ENCODE measurements at places on chromosomes 3 and 15. TPM values are rescaled to one million over a fixed set of nuclear protein-coding genes. Genes with fewer than 3 reads are reported as not detected.
A peak's percentile ranks its signal among the peaks of the same experiment; 100 is the strongest.

DNA sequence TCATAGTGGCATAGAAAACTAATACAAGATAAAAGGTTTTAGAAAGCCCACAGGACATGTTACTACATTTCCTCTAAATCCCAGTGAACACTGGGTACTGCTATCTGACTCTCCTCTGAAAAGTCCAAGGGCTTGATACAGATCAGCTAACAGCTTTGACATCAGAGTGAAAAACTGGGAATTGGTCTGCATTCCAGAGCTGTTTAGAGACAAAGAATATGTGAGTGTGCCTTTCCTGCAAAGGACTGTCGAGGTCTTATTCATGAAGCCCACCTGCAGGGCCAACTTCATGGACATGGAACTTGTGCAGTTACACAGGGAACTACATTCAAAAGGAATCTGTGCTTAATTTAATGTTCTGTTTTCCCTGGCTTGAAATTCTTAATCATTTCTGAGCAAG, 5.2 kb upstream of the TMCO5A start:
- DNase-seq, result no peak

- DNase-seq, result no peak
These were observed 112.4 kb upstream of the SPATA16 start for GRCh38 chr3:173253471-173253870.

- no peak for DNase-seq
These were observed 272.0 kb downstream of the XXYLT1 start for GRCh38 chr3:194998948-194999347.

- DNase-seq, result no peak
These were observed 3.4 kb upstream of the SNX22 start for GRCh38 chr15:64148168-64148567.

DNA sequence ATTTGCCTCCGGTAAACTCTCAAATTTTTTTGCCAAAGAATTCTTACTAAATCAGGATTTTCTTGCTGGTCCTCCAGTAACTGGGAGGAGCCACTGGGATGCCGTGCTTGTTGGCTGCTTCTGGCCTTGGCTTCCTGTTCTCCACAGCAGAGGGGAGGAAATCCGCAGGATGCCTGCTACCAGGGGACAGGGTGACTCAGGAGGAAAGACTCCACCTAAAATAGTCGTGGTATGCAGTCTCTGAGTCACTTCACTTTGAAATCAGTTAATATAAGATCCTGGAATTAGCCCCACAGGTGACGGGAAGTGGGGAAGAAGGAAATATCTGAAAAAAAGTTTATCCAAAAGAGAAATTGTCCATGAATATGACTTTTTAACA, 6.5 kb upstream of the TM4SF18 start:
- peak; percentile 99 for DNase-seq

- DNase-seq, result no peak
These were observed 510.8 kb downstream of the SHQ1 start for GRCh38 chr3:72337480-72337855.

DNA sequence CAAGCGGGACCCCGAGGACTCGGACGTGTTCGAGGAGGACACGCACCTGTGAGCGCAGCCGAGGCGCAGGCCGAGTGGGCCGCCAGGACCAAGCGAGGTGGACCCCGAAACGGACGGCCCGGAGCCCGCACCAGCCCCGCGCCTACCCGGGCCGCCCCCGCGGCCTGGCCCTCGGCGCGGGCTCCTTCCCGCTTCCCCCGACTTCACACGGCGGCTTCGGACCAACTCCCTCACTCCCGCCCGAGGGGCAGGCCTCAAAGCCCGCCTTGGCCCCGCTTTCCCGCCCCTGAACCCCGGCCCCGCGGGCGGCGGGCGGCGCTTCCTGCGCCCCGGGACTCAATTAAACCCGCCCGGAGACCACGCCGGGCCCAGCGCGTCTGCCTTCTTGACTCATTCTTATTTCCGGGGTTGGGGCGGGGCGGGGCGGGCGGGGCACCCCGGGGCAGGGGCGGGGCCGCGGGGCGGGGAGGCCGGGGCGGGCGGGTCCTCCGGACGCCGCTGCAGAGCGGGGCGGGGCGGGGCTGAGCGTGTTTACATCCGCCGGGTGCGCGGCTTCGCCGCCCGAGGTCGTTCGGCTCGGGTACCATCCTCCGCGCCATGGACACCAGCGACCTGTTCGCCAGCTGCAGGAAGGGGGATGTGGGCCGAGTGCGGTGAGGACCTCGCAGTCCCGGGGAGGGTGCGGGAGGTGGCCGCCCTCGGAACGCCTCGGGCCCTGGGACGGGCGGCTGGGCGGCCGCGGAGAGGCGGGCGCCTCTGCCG, at the start of gene ABTB1:
TSS of gene ABTB1 (plus strand) at position 524 of the 762 bp plus-strand sequence. CDS start at position 598, 74 bp downstream.
- peak; percentile 81 for DNase-seq

DNA sequence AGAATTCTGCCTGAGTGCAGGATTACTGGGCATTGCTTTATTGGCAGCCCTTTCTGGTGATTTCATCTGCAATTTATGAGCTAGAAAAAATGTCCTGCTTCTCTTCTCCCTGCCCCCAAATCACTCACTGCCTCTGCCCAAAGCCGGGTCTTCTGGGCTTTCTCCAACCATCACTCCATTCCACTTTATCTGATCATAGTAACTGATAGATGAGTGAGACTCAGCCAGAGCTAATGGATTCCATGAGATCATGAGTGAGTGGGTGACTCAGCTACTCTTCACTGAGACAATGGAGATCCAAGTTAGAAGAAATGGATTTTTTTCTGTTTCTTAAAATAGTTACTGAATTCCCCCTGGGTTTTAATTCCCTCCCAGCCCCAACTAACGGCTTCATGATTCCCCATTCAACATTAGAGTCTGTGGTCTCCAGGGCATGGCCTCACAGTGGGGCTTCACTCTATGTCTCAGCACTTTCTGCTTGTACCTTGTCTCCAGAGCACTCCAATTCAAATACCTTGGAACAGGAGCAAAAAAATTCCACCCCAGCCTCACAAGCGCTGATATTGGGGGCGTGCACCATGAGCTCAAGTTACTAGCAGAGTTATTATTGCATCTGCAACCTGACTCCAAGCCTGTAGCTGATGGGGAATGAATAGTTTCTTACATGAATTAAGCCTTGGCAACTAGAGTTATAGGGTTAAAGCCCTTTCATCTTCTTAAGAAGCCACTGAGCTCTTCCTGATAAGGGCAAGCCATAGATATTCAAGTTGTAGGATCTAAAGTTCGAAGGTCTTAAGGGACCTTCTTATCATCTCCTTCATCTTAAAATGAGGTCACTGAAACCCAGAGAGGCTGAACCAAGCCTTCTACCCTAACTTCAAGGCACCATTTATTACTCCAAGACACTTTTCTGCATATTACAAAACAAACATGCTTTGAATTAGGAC, 85.9 kb downstream of the AGBL1 start:
- no peak for DNase-seq

DNA sequence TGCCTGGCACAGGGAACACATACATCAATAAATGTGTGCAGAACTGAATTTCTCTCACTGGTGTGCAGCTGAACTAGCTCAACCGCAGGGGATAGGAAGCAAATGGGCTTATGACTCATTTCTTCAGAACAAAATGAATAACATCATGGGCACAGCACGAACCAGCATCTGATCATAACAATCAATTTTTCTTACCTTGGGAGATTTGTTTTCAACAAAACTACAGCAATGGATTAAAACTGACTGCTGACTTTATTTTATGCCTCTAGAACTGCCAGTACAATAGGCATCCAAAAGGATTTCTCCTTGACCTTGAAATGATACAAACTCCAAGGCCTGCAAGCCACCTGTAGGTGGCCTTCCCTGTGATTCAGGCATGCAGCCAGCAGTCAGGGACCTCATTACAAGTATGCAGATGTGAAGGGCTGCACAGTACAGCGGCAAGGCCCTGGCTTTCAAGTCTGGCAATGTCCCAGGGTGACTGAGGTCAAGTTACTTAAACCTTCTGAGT, 26.1 kb downstream of the TAMM41 start:
- peak; percentile 93 for DNase-seq

GRCh38 chr3:17733215-17733614, 9.2 kb downstream of the TBC1D5 start:
- no peak for DNase-seq

GRCh38 chr3:97257942-97258697, 443.7 kb downstream of the EPHA6 start:
- DNase-seq, result no peak

DNA sequence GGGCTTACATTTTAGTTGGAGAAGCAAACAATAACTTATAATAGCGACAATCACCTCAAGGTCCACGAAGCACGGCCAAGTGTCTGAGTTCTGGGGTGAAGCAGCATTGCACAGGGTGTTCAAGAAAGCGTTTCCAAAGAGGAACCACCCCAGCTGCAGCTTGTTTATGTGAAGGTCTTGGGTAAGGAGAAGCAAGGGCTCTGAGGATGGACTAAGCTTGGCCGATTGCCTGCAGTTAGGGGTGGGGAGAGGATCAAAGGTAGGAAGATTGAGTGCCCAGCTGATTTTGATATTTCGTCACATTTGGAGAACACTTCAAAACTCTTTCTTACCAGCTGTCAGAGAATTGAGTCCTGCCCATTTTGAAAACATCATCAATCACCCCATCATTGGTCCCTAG, 321.6 kb upstream of the DNAJC19 start:
- DNase-seq, result no peak

- DNase-seq, result peak; percentile 83
These were observed 17.1 kb downstream of the ZBED2 start for GRCh38 chr3:111577798-111578685.

Gene IL17RD
- 8.8 TPM for total RNA-seq

Gene CRBN
- total RNA-seq, result 64.9 TPM

Gene SENP8
- 2.6 TPM for total RNA-seq

Gene RTP4
- 4.4 TPM for total RNA-seq

Gene PLCH1
- total RNA-seq, result 0.60 TPM

Gene RASL12
- 0.39 TPM for total RNA-seq

Gene FEZF2
- not detected for total RNA-seq

Gene NTRK3
- 1.3 TPM for total RNA-seq

Gene A4GNT
- total RNA-seq, result not detected

Gene MRAS
- total RNA-seq, result 29.6 TPM

Gene NLGN1
- 0.39 TPM for total RNA-seq
